HT-29 (cell line): ENCODE measurements at places on chromosomes 7 and 10.
A peak's percentile ranks its signal among the peaks of the same experiment; 100 is the strongest.

GRCh38 chr7:19117870-19118608 lies 603 bp upstream of the TWIST1 start:
- DNase-seq = no peak

DNA sequence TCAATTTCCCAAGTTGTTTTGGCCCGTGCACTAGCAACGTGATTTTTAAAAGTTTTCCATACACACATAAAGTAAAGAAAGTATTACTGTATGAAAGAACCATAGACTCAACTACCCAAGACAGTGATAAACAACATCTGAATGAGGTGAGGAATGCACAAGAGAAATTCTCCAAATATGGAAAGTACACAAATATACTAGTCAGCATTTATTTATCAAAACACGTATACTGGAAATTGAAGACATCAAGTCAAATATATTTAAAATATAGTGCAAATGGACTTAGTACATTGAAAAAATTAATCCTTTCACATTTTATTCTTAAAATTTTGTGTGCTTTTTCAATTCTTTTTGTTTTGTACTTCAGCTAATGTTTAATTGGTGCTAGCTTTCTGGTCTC lies 143.6 kb downstream of the ARL4A start:
- no peak for DNase-seq

DNA sequence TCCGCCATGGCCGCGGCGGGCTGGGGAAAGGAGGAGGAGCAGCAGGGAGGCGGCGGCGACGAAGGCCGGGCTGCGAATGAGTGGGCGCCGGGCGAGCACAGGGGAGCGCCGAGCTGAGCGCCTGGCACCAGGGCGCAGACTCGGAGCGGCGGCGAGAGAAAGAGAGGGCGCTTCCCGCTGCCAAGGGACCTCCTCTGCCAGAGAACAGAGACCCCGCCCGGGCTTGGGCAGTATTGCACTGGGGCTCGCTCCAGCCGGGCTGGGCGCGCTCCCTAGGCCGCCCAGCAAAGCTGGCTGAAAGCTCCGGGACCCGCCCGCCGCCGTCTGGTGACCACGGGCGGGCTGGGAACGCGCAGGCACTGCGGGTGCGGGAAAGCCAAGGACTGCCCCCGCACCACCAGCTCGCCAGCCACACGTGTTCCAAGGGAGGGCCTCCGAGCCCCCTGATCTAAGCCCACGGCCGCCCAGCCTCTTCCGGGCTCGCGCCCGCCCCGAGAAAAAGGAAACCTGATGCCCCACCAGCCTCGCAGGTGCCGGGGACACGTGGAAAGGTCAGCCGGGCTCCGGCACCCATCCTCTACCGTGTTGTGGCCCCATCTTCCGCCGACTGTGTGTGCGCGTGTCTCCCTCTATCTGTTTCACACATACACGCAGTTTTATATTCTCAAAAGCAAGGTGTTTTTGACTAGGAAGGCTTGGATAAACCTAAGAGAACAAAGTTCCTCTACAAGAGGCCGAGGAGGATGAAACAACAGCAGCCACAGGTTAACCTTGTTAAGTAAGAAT lies at the start of gene CCDC6:
TSS of gene CCDC6 (minus strand) at position 140 of the 786 bp plus-strand sequence. CDS start at position 8, 132 bp downstream.
- peak; percentile 96 for DNase-seq

DNA sequence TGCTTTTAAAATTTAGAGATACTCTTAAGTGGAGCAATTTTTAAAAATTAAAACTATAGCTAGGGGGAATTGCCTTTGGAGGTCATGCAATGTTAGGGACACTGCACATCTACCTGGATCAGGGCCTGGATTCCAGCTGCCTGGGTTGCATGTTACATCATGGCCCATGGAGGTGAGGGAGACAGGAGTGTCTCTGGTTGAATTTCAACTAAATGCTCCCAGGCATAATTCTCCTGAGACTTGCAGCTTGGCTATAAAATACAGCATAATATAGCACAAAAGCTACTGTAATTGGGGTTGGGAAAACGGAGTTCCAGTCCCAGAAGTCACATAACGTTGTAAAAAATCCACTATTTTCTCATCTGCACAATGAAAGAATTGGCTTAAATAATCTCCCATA lies 782.5 kb downstream of the LRMDA start:
- DNase-seq = no peak
